ENCODE measurements at places on chromosomes 2 and 18. TPM values are rescaled to one million over a fixed set of nuclear protein-coding genes. Genes with fewer than 3 reads are reported as not detected.

Gene PLCL1
- total RNA-seq = 0.50 TPM

Gene UNC50
- total RNA-seq = 41.8 TPM

Gene POTEJ
- not detected for total RNA-seq

Gene TMEM237
- total RNA-seq = 29.7 TPM

Gene AP1S3
- total RNA-seq = 5.5 TPM

Gene INHBB
- 0.90 TPM for total RNA-seq

Gene DSG1
- total RNA-seq = not detected

Gene RTP5
- not detected for total RNA-seq

Gene SERPINB10
- not detected for total RNA-seq

Gene DSEL
- 49.8 TPM for total RNA-seq

Gene CDH19
- total RNA-seq = 2.0 TPM

Gene C2orf80
- not detected for total RNA-seq

Gene IL1F10
- not detected for total RNA-seq

Gene C1QL2
- not detected for total RNA-seq

Gene PJVK
- 3.7 TPM for total RNA-seq

Gene CTAGE1
- total RNA-seq = 0.12 TPM

Gene TMEM247
- not detected for total RNA-seq

Gene UNC80
- total RNA-seq = not detected

Gene RSAD2
- not detected for total RNA-seq

Gene PAIP2B
- 0.73 TPM for total RNA-seq

Gene POTEI
- total RNA-seq = 0.07 TPM

Gene MROH2A
- total RNA-seq = not detected

Gene GAREM1
- total RNA-seq = 6.2 TPM

Gene CNGA3
- not detected for total RNA-seq

Gene ABCG8
- not detected for total RNA-seq

Gene PSTPIP2
- 5.0 TPM for total RNA-seq

Gene LONRF2
- 1.7 TPM for total RNA-seq

Gene SKOR2
- total RNA-seq = not detected

Gene EFHD1
- total RNA-seq = 178 TPM

Gene DYNAP
- total RNA-seq = not detected

Gene SCYGR2
- not detected for total RNA-seq

Gene PREB
- 53.0 TPM for total RNA-seq

Gene DNAJC5G
- total RNA-seq = not detected

Gene MOGAT1
- total RNA-seq = not detected

Gene MGAT4A
- 2.1 TPM for total RNA-seq

Gene TLX2
- total RNA-seq = not detected

Gene EPB41L3
- 47.0 TPM for total RNA-seq

Gene MAPRE2
- total RNA-seq = 30.3 TPM

Gene GRHL1
- 0.31 TPM for total RNA-seq

Gene UPP2
- 0.60 TPM for total RNA-seq

Gene INHA
- total RNA-seq = 2.7 TPM

Gene STEAP3
- 46.6 TPM for total RNA-seq

Gene OTOF
- not detected for total RNA-seq

Gene OSR1
- 32.3 TPM for total RNA-seq

Gene ANKRD29
- total RNA-seq = 0.48 TPM

Gene DNAJB2
- 50.7 TPM for total RNA-seq

Gene HAUS1
- 25.8 TPM for total RNA-seq

Gene ANKRD30BL
- not detected for total RNA-seq
